Stimulated activated CD4-positive, alpha-beta T cell treated with anti-CD3 and anti-CD28 coated beads, Interleukin-1b, Interleukin-23, amount 100 ng/mL, for 1 hour (primary cell): ENCODE measurements at places on chromosomes 5 and 9.
A peak's percentile ranks its signal among the peaks of the same experiment; 100 is the strongest.

GRCh38 chr9:70435948-70436347 is 21.5 kb upstream of the KLF9 start:
- no peak for DNase-seq

GRCh38 chr5:141605523-141606277 is 13.1 kb downstream of the DIAPH1 start:
- DNase-seq: peak; percentile 42

GRCh38 chr5:119353213-119353612 is 2.6 kb upstream of the TNFAIP8 start:
- DNase-seq: no peak

DNA sequence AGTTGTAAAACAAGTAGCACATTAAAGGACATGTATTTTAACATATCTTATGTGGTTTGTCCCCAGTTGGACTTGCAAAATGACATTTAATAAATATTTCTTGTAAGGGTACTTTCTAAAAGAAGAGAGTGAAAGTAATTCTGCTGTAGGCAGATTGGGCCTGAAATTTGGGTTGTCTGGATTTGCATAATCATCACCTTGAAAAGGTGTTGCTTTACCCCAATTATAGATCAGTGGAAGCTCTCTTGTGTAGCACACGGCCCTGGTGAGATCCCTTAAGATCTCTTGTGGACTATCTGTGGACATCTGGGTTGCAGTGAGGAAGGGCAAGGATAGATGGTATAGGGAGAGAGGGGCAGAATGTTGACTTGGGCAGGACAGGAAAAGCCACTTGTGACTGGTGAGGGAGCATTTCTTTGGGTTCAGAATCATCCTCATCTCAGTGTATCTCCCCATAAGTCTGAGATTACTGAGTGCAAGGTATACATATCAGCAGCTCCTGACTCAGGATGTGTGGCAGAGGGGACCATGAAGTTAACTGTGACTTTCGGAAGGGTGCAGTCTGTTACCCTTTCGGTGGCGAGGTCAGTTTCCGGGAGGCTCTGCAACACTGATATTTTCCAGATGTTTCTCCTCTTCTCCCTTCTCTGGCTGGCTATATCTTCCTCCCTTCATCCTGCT is 2.0 kb upstream of the TNFAIP8 start:
- DNase-seq: no peak

GRCh38 chr5:175045820-175046219 is 321.4 kb downstream of the MSX2 start:
- DNase-seq: no peak

GRCh38 chr5:34886392-34887119 is 28.7 kb downstream of the RAD1 start:
- no peak for DNase-seq

DNA sequence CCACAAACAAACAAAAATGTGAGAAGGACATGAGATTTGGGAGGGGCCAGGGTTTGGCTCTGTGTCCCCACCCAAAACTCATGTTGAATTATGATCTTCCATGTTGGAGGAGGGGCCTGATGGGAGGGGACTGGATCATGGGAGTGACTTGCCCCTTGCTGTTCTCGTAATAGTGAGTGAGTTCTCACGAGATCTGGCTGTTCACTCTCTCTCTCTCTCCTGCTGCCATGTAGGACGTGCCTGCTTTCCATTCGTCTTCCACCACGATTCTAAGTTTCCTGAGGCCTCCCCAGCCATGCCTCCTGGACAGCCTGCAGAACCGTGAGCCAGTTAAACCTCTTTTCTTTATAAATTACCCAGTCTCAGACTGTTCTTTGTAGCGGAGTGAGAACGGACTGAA is 118.7 kb downstream of the RXRA start:
- no peak for DNase-seq

DNA sequence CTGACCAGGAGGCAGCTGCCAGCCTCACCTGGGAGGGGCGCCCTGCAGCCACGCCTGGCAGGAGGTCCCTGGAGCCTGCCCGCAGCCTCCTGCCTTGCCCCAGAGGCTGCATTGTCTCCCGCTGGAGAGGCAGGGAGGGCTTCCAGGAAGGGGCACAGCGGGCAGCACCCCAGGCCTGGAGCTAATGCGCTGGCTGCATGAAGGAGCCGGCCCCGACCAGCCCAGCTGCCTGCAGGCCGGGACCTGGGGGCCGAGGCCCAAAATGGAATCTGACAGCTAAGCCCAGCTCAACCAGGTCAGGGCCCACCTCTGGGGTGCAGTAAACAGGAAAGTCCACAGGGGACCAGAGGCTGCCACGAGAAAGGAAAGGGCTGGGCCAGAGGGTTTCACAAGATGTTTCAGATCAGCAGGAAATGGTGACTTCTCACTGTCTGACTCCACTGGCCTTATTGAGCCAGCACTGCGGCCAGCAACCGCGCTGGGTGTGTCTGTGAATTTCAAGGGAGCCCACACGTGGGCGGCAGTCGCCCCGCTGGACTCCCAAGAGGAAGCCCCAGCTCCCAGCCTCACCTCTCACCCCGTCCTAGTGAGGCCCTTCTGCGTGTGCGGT is 18.6 kb upstream of the NOTCH1 start:
- DNase-seq: no peak

DNA sequence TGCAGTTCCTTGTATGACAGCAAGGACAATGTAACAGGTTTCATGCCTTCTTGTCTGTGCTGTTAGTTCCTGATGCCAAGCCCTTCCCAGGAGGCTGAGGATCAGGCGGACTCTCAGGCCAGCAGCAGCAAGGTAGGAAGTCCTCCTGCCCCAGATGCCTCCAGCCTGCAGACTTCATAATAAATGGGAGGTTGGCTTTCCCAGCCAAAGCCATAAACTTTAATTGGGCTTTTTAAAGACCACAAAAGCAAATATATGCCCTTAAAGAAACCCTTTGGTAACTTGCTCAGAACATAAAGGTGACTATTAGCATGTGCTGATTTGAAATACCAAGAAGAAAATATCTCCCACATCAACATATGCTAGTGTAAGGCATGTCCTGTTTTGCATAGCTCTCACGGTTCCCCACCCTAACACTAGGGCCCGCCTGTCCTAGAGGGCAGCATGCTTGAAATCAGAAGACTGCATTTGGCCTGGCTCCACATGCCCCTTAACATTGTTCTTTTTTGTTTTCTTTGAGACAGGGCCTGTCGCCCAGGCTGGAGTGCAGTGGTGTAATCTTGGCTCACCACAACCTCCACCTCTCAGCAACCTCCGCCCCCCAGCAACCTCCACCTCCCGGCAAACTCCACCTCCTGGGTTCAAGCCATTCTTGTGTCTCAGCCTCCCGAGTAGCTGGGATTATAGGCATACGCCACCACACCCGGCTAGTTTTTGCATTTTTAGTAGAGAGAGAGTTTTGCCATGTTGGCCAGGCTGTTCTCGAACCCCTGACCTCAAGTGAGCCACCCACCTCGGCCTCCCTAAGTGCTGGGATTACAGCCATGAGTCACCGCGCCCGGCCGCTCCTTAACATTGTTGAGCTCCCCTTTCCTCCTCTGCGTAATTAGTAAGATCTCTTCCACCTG is 44.6 kb upstream of the FCN1 start:
- no peak for DNase-seq

DNA sequence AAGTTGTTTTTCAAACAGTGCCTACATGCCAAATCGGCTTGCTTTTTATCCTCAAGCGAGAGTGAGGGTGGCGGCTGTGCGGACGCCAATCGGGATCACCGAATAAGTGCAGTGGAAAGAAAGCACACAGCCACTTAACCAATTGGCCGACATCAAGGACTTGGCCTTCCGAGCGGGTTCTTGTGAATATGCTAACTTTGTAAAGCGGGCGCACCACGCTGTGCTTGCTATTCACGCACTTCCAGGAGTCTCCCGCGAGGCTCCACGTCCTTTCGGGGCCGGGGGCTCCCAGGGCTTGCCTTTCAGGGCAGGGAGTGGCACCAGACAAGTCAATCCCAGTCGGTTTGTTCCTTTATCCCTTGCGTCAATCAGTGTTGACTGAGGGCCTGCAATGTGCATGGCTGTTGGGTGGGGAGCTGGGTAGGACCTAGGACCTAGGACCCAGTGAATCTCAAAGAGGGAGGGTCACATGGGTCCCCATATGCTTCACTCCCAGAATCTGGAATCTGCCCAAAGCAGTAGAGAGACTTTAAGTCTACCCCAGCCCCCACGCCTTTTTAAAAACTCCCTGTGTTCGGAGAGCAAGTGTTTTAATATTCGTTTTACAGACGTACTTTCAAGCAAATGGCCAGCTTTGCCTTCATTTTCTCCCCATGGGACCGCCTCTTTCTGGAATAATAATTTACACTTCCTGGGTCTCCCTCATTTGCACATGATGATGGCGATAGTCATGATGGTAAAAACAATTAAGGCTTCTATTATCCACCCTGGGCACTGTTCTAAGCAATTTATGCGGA is 2.0 kb upstream of the GCNT4 start:
- no peak for DNase-seq

- DNase-seq: no peak
Observed at GRCh38 chr5:42561656-42562055, 138.4 kb downstream of the GHR start.

- no peak for DNase-seq
Observed at GRCh38 chr5:170277867-170278281, 19.7 kb downstream of the LCP2 start.

- DNase-seq: no peak
Observed at GRCh38 chr5:154296525-154297159, 106.1 kb downstream of the GALNT10 start.

DNA sequence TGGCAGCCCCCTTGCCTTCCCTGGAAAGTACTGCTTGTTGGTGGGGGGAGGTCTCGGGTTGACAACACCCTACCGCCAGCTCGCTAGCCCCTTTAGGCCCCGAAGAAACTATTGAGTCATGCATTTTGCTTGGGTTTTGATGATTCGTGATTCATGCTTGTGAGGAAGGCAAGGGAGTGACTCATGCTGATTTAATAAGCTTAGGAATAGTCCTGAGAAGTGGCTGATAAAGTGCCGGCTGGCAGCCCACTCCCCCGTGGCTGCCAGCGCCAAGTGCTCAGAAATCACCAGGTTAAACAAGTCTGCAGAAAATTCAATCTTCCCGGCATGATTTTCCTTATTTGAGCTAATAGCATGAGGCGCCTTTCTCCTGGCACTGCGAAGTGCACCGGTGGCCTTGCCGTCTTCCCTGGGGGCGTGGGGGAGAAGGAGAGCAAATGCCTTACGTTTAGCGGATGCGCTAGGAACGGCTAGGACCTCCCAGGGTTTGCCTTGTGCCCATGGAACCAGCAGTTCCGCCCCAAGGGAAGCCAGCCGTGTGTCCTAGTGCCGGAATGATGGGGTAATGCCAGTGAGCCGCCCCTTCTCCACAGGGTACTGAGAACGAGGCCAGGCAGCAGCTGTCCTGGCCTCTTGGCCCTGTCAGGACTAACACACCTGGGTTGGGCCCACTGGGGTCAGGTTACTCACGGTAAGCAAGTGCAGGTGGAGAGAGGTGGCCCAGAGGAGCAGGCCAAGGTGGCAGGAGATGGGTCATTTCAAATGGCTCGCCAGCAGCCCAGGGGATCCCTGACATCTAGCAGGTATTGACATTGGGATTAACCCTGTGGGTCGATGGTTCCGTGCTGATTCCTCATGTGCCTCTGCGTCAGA is 151.9 kb downstream of the MACROH2A1 start:
- DNase-seq: no peak

- DNase-seq: no peak
Observed at GRCh38 chr5:111532886-111533582, 20.7 kb upstream of the STARD4 start.

- no peak for DNase-seq
Observed at GRCh38 chr9:20427359-20427758, 194.9 kb downstream of the MLLT3 start.

DNA sequence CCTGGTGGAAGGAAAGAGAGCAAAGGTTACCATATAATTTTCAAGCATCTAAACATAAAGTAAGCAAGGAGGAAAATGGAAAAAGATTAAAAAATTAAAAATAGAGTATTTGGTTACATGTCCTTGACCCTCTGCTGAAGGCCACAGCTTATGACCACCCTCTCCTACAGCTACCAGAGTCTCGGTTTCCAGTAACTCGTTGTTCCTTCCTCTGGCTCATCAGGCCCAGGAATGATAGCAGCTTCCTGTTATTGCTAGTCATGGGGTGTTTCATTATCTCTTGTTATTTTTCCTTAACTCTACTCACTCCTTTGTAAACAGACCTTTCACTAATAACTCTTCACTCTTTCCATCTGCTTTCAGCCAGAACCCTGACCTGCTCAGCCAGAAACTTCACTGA is 102.2 kb downstream of the YTHDC2 start:
- DNase-seq: no peak

- no peak for DNase-seq
Observed at GRCh38 chr5:88886746-88887341, 3.9 kb upstream of the MEF2C start.

DNA sequence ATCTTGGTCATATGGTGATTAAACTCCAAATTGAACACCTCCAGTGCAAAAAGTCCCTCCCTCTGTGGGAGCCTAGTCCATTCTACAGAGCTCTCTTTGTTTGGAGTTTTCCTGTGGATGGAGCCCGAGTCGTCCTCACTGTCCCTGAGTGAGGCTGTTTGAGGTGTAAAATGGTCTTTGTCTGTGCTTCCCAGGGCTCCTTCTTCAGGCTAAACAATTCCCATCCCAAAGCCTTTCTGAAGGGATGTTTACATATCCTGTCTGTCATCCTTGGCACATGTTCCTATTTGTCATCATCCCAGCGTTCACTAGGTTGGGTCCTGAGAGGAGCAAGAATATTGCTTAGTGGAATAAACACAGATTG is 68.9 kb downstream of the COL27A1 start:
- DNase-seq: no peak

DNA sequence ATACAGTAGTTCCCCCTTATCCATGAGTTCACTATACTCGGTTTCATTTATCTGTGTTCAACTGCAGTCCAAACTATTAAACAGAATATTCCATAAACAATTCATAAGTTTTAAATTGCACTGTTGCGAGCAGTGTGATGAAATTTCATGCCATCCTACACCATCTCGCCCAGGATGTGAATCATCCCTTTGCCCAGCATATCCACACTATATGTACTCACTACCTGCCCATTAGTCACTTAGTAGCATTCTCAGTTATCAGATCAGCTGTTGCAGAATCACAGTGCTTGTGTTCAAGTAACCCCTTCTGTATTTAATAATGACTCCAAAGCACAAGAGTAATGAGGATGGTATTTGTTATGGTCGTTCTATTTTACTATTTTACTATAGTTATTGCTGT is 51.5 kb downstream of the SHOC1 start:
- no peak for DNase-seq

DNA sequence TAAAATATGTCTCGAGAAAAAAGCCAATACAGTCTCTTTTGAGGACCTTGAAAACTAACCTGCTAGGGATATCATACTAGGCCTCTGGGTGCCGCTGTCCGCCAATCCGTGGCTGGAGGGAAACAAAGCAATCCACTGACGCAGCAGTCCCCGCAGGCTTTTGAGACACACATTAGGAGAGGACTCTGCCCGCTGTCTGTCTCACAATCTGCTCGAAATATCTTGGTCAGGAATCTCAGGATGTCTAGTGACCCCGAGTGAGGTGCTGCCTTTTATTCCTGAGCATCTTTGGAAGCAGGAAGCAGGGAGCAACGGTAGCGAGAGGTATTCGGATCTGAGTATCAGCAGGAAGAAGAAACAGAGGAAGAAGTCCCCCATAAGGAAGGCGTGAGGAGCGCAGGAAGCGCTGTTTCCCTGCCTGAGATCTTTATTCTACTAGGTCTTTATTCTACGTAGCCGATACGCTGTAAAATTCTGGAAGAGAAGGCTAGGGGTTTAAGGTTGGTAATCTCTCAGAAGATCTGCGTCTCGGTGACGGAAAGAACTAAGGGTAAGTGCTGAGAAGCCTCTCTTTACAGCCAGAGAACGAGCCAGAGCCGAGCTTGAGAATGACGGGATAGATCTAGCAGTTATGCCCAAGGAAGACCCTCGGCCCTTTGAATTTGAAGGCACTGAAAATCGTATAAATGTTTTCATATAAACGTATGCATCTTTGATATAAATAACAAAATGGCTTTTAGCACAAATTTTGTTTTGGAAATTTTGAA is 4.0 kb upstream of the PCDHGA1 start:
- peak; percentile 27 for DNase-seq
